ENCODE measurements at places on chromosomes 4 and X. TPM values are rescaled to one million over a fixed set of nuclear protein-coding genes. Genes with fewer than 3 reads are reported as not detected.

DNA sequence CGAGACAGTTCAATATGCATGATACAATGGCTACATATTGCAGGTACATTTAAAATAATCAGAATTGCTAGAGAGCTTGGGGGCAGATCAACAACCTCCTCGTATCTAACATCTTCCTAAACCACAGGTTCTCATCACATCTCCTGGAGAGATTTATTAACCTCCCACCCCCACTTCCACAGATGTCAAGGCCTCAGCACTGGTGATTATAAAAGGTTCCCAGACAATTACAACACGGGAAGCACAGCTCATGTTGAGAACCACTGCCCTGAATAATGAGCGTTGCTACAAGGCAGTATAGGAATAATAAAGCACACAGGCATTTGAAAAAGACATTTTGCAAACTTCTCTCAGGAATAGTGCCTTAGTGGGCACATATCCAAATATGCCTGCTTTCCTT, 42.8 kb downstream of the ELOVL6 start:
- DNase-seq = no peak

DNA sequence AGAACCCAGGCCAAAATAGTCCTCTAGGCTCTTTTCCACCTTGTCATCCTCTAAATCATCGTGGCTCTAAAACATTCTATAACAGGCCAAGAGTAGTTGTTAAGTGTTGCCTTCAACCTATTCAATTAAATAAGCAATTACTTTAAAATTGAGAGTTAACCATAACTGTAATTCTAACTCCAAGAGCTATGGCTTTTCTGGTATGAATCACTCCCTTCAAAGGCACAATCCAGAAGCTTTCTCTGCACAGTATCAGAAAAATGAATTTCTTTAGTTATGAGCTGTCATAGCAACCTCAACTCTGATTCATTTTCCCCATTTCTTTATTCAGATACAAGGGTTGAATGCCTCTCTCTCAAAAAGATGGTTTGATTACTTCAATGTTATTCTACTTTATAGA, 21.7 kb downstream of the INPP4B start:
- DNase-seq = peak; percentile 63

Gene SCD5
- total RNA-seq = 18.0 TPM

Gene CT83
- not detected for total RNA-seq

DNA sequence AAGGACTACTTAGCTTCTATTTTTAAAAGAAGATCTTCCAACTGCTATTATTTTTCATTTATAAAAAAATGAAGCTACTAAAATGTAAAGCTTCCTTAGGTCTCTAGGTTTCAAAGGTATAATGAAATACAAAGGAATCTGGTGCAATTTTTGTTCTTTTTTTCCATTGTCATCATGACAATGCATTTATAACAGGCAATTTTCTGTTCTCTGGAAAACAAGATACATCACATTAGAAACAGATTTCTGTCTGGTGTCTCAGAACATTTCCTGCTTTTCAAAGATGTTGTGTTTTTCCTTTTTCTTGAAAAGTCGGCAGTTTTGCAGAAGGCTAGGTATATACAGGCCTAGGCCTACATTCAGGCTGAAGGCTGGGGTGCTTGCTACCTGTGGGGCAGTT, 63.6 kb upstream of the ATP8A1 start:
- no peak for DNase-seq

Gene RTL3
- not detected for total RNA-seq

- DNase-seq = no peak
These were observed 35.8 kb downstream of the CLDN22 start for GRCh38 chr4:183284258-183284785.

Gene TMEM128
- 20.4 TPM for total RNA-seq

Gene RUFY3
- total RNA-seq = 64.8 TPM

Gene FAM9B
- not detected for total RNA-seq

- no peak for DNase-seq
These were observed 6.0 kb downstream of the GNPDA2 start for GRCh38 chr4:44720371-44720770.

- no peak for DNase-seq
These were observed 52.9 kb downstream of the MAP7D2 start for GRCh38 chrX:20063716-20064351.

GRCh38 chrX:7252013-7252610, 104.2 kb upstream of the PUDP start:
- no peak for DNase-seq

Gene HTRA3
- total RNA-seq = 9.6 TPM

DNA sequence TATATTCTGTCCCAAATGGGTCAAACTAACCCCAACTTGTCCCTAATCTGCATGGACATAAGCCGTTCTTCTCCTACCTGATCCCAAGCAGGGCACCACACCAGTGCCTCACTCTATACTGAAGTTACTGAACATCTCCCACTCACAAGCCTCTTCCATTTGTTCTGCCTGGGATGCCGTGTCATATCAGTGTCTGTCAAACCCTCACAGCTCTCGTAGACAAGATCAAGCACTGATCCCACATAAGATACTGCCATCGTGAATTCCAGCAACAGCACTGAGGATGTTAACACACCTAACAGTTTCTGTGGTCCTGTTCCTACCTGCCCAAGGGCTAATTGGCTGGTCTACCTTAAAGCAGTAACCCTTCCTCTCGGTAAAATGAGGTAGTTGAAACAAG, 162.1 kb downstream of the APBB2 start:
- no peak for DNase-seq

DNA sequence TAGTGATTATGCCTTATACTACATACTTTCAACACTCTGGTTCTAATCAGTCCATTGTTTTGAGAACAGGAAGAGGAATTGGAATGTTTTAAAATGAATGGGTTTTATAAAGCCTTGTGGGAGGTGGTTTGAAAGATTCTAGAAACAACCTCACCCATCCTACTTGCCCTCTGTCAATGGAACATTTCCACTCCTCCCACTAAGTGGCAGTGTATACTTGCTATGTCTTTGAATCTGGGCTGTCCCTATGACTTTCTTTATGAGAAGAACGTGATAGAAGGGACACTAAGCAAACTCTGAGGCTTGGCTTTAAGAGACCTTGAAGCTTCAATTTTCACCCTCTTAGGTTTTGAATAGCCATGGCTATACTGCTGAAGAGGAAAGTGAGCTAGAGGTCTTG, 611.2 kb downstream of the PPP4R3C start:
- DNase-seq = peak; percentile 21

Gene HSFX1
- total RNA-seq = not detected

Gene PRDM5
- total RNA-seq = 18.4 TPM

Gene GIMD1
- total RNA-seq = not detected

GRCh38 chr4:38673130-38673978, 9.4 kb downstream of the KLF3 start:
- DNase-seq = peak; percentile 81

Gene PDHA2
- not detected for total RNA-seq

All from fibroblast of the aortic adventitia (primary cell).